ENCODE measurements at places on chromosomes 3 and 15.

- DNase-seq, result no peak
Observed at GRCh38 chr15:91855241-91855640, 1.7 kb downstream of the SLCO3A1 start.

DNA sequence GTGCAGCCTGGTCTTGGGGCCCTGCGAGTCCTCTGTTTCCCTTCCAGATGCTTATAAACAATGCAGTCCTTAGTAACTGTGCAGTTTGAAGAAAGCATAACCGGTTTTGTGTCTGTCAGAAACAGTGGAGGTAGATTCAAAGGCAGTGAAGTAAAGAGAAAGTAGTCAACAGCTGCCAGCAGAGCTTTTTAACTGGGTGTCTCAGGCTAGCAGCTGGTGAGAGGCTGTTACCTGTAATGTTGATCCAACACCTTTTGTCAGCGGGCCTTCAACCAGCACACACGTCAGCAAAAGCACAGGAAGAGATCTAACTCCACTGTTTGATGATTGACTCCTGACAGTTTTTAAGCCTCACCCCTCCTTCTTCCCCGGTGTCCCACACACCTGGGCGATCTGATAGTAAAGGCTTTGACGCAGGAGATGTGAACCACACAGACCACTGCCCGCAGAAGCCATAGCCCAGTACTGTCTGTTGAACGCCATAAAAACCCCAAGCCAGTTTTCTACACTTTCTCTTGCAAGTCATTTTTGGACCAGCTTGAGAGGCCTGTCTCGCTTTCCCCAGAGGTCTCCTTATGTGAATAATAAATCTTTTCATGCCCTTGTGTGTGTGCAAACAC is 178.0 kb downstream of the FMN1 start:
- DNase-seq, result no peak

DNA sequence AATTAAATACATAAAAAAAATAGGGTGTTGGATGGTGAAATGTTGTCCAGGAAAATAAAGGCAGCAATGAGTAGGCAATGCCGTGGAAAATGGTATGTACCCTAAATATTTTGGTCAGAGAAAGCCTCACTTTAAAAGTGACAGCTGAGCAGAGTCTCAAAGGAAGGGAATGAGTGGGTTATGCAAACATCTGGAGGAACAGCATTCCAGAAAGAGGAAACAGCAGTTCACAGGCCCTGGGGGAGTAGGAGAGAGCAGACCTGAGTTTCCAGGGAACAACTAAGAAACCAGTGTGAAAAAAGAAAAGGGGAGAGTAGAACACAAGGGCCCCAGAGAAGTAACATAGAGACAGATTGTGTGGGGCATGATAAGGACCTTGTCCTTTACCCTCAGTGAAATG is 230.0 kb upstream of the CNTN3 start:
- DNase-seq, result no peak

- DNase-seq, result no peak
Observed at GRCh38 chr15:52143873-52144272, 31.3 kb upstream of the BCL2L10 start.

DNA sequence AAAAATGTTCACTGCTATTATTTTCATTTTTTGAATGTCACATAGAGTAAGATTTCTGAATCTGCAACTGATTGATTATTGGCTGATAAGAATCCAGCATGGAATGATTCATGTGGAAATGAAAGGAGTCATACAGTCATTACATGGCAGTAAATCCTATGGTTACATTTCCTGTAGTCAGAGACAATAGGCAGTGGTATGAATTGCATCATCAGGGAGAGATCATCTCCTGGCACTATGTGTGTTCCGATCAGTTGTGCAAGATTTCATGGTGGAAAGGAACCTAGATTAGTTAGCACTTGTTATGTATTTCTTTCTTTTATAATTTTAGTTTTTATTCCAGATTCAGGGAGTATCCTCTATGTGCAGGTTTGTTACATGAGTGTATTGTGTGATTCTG is 38.8 kb downstream of the SLC12A1 start:
- no peak for DNase-seq

- no peak for DNase-seq
Observed at GRCh38 chr3:196563721-196564225, 4.6 kb downstream of the WDR53 start.

DNA sequence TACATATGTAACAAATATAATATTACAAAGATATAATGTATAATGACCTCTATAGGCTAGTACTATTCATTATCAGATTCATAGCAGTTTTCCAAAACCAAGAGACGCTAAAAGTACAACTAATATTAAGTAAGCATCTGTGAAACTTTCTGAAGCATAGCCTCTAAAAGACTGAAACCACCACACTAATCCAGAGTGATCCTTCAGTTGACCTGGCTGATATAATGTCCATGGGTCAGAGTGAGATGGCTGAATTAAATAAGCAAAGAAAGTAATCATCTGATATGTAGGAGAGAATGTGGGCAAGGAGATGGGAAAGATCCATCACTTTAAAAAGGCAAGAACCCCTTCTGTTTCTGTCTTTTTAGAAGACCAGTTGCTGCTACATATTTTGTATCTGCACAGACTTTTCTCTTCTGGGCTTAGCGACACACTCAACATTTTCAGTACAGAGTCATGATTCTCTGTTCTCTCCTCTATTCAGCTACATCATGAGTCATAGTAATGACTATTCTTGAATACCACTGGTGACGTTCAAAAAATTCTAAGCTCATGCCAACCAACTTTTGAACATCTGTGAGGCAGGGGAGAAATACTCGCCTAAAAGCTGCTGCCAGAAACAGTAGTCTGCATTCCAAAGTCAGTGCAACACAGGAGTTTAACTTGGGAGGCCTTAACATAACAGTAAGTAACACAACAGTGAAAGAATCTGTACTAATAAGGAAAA is 149.6 kb downstream of the MAGI1 start:
- no peak for DNase-seq

- DNase-seq, result no peak
Observed at GRCh38 chr15:81901319-81901718, 144.5 kb downstream of the MEX3B start.

DNA sequence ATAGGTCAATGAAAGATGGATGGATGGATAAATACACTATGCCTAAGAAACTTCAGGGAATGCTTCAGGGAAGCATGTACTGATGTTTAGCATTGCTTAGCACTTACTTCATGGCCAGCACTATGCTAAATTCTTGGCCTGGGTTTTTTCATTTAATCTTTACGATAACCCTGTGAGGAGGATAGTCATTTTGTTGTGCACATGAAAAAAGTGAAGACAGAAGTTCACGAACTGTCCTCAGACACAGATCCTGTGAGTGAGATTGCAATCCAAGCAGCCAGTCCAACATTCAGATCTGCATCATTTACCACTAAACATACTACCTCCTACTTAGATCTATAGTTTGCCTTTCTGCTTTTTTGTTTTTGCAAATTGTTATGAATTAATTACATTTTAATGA is 510.8 kb upstream of the AGTR1 start:
- DNase-seq, result no peak

GRCh38 chr15:66882251-66883020 is 180.4 kb downstream of the SMAD6 start:
- no peak for DNase-seq

DNA sequence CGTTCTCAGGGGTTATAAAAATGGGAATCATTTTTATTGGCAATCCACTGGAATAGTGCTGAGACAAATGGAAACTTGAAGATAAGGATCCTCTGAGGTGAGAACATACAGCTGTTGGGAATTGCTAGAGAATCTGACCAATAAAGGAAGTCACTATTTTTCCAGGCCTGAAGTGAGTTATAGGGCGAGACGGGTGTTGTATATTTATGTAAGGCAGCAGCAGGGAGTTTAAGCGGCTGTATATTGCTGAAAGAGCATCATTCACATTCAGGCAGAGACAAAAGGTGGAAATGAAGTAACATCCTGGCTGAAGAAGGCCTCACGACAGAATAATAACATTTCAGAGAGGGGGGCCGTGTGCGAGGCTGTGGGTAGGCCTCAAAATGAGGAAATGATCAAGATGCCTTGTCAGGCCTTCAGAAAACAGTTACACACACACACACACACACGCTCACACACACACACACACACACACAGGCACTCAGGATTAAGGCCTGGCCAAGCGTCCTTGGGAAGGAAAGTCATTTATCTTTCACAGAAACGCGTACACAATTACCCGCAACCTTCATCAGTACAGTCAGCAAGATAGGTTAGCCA is 964.9 kb upstream of the NR2F2 start:
- no peak for DNase-seq

- no peak for DNase-seq
Observed at GRCh38 chr15:52795464-52796227, 5.5 kb upstream of the ONECUT1 start.

DNA sequence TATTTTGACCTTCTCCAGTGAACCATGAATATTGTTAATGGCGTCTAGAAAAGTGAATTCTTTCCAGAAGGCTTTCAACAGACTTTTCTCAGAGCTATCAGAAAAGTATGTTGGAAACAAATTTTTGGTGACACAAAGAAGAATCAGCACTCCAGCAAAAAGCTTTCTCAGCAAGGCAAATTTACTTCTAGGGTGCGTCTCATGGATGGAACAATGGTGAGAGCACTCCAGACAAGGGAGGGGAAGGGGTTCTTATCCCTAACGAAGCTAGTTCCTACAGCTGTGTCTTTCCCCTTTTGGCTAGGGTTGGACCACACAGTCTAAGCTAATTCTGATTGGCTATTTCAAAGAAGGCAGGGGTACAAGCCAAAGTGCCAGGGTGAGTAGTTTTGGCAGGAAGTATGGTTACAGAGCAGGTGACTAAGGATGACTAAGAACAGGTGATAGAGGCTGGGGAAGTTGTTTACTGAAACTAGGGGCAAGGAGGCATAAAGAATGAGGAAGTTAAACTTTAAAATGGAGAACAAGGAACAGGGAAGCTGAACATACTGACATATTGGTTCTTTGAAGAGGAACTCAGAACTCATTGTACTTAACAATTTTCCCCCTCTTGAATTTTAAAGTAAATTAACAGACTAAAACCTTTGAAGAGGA is 959.8 kb downstream of the NAALADL2 start:
- DNase-seq, result no peak
